Right lobe of liver (tissue), 6 donors: ENCODE measurements at places on chromosomes 7 and 10. TPM values are rescaled to one million over a fixed set of nuclear protein-coding genes. Genes with fewer than 3 reads are reported as not detected.

Gene GRID2IP
- not detected for total RNA-seq

Gene TAS2R3
- 3.5 TPM for total RNA-seq

Gene PLOD3
- total RNA-seq = 54.6 TPM

Gene FHIP2A
- total RNA-seq = 17.4 TPM

Gene OR6V1
- total RNA-seq = not detected

Gene LOXL4
- total RNA-seq = 33.4 TPM

Gene INA
- total RNA-seq = not detected

Gene ZMIZ2
- total RNA-seq = 36.3 TPM

Gene GIMAP4
- total RNA-seq = 15.3 TPM

Gene ANLN
- 1.9 TPM for total RNA-seq

Gene PNLIP
- not detected for total RNA-seq

Gene CDH23
- total RNA-seq = 8.8 TPM

Gene UBE3C
- total RNA-seq = 32.6 TPM

Gene RBM20
- 0.06 TPM for total RNA-seq

Gene EVX1
- total RNA-seq = not detected

Gene FBXL13
- total RNA-seq = 0.31 TPM

Gene BTRC
- total RNA-seq = 5.7 TPM

Gene DMTF1
- total RNA-seq = 24.8 TPM

Gene ZNF853
- total RNA-seq = 0.73 TPM

Gene FKBP14
- 5.6 TPM for total RNA-seq

Gene CCT6A
- 72.9 TPM for total RNA-seq

Gene IMMP2L
- 17.3 TPM for total RNA-seq

Gene MBL2
- total RNA-seq = 173 TPM

Gene KCND2
- total RNA-seq = 0.49 TPM

Gene SRGN
- 28.1 TPM for total RNA-seq

Gene ASB10
- total RNA-seq = not detected

Gene SLC26A3
- 2.8 TPM for total RNA-seq

Gene SHOC2
- total RNA-seq = 28.6 TPM

Gene HABP2
- 705 TPM for total RNA-seq

Gene SYNPO2L
- 0.06 TPM for total RNA-seq

Gene SHH
- 18.6 TPM for total RNA-seq

Gene GPR37
- total RNA-seq = 15.1 TPM

Gene FAM25A
- total RNA-seq = not detected

Gene ZNF117
- total RNA-seq = 3.8 TPM

Gene CASTOR2
- total RNA-seq = 2.2 TPM

Gene FRAT1
- 3.5 TPM for total RNA-seq

Gene CLRN3
- total RNA-seq = 17.7 TPM

Gene MSRB2
- 20.1 TPM for total RNA-seq

Gene NRP1
- total RNA-seq = 26.9 TPM

Gene SYCE1
- 0.37 TPM for total RNA-seq

Gene KCNIP2
- 1.3 TPM for total RNA-seq

Gene RPEL1
- not detected for total RNA-seq

Gene SEMA3A
- total RNA-seq = 0.57 TPM

Gene OR2A1
- total RNA-seq = not detected

Gene ELMO1
- total RNA-seq = 19.6 TPM

Gene IFIT3
- 11.7 TPM for total RNA-seq

Gene NPFFR1
- total RNA-seq = not detected

Gene ACSL5
- total RNA-seq = 90.9 TPM

Gene CCL26
- not detected for total RNA-seq

Gene CTAGE8
- 1.2 TPM for total RNA-seq

Gene LIPN
- total RNA-seq = 0.29 TPM

Gene FRMPD2
- total RNA-seq = not detected

Gene KIAA1549
- total RNA-seq = 0.88 TPM

Gene PTPRZ1
- 0.47 TPM for total RNA-seq

Gene XPNPEP1
- 15.4 TPM for total RNA-seq
